ENCODE measurements at places on chromosomes 1 and 21.

DNA sequence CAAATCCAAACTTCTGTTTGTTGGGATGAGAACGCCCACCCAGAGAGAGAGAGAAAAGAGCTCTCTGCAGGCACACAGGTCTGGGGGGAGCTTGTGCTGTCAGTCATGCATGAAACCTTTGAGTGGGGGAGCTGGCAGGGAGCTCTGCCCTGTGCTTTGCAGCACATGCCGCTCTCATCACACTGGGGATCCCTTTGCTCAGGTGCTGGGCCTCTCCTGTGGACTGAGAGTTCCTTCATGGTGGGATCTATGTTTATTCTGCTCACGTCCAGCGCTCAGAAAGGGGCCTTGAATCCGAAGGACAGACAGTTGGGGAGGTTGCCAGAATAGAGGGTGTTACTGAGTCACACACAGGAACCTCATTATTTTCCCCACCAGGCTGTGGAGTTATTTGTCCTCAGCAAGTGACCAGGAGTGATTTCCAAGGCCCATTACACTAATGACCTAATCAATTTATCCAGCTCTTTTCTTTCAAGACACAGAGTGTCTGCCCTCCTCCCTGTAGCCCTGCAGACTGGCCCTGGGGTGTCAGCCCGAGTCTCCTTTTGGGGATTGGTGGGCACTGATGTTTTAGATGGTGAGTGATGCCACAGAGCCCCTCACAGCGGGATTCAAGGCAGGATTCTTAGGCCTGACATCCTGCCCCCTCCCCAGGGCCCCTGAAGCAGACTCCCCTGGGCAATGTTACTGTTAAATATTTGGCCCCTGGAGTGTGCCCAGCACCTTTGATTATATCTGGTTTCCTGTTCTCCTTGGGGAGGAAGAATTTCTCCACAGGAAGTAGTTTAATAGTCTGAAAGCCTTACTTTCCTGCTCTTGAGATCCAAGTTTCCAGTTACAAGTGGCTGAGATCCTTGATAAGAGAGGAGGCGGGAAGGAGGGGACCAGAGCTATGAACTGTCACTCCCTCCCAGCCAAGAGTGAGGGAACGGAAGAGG, 22.3 kb downstream of the MYBPH start:
- H3K36me3 ChIP-seq, result no peaks in the 10 kb centered on the region
- H3K4me1 ChIP-seq, result peaks cover 37% of the 10 kb centered on the region
- H3K4me3 ChIP-seq, result no peak overlapping the region
- peak; percentile 62 for DNase-seq
- H3K27me3 ChIP-seq, result no peaks in the 10 kb centered on the region

- H3K4me3 ChIP-seq, result no peak within 1 kb of the TSS
- no peak within 1 kb of the TSS for H3K27ac ChIP-seq
- H3K27me3 ChIP-seq, result no peaks in the 10 kb centered on the region
Observed at GRCh38 chr1:230713915-230714764, at the start of gene AGT. AGT (minus strand) TSS chr1:230714122; CDS start chr1:230710823, 3,299 bp downstream.

DNA sequence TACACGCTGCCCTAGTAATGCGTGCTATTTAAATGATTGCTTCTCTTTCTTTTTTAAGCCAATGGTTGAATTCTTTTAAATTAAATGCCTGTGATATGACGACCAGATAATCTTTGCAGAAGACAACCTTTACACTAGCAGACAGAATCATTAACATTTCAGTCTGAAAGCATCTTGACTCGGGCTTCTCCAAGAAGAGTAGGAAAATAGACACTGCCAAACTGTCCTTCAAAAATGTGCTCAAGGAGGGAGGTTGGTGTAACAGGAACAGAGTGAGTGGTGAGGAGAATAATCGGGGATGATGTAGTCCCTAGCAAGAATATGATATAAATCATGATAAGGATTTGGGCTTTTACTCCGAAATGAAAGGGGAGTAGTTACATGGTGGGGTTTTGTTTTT, 6.6 kb upstream of the B3GALNT2 start:
- no peaks in the 10 kb centered on the region for H3K4me1 ChIP-seq
- DNase-seq, result no peak
- H3K27ac ChIP-seq, result no peak overlapping the region
- H3K4me3 ChIP-seq, result no peak overlapping the region
- no peaks in the 10 kb centered on the region for H3K27me3 ChIP-seq

- H3K4me3 ChIP-seq, result no peak overlapping the region
- H3K36me3 ChIP-seq, result no peaks in the 10 kb centered on the region
- no peaks in the 10 kb centered on the region for H3K27me3 ChIP-seq
- no peak overlapping the region for H3K27ac ChIP-seq
- H3K4me1 ChIP-seq, result no peaks in the 10 kb centered on the region
- no peak for DNase-seq
Observed at GRCh38 chr1:177593105-177593504, 376.8 kb downstream of the SEC16B start.

GRCh38 chr1:110785612-110786011, 87.3 kb upstream of the CD53 start:
- no peak overlapping the region for H3K27ac ChIP-seq
- H3K36me3 ChIP-seq, result no peaks in the 10 kb centered on the region
- no peak for DNase-seq
- H3K27me3 ChIP-seq, result no peaks in the 10 kb centered on the region
- no peaks in the 10 kb centered on the region for H3K4me1 ChIP-seq

DNA sequence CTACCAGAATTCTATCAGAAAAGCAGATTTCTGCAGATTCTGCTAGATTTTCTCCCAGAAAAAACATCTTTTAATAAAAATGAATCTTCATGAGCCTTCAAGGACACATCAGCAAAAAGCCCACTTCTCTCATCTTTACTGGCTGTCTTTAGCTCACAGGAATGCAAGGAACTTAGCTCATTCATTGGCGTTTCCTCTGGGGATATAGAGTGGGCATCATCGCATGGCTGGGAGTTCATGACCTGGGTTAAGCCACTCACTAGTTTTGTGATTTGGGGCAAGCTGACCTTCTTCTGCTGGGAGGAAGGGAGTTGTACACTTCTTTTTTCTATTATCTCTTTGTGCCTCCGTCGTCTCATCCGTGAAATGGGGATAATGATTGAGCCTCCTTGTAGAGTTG, 149.7 kb downstream of the KAZN start:
- no peak overlapping the region for H3K4me3 ChIP-seq
- no peak overlapping the region for H3K27ac ChIP-seq
- DNase-seq, result no peak
- H3K4me1 ChIP-seq, result peaks cover 2% of the 10 kb centered on the region
- no peaks in the 10 kb centered on the region for H3K36me3 ChIP-seq

DNA sequence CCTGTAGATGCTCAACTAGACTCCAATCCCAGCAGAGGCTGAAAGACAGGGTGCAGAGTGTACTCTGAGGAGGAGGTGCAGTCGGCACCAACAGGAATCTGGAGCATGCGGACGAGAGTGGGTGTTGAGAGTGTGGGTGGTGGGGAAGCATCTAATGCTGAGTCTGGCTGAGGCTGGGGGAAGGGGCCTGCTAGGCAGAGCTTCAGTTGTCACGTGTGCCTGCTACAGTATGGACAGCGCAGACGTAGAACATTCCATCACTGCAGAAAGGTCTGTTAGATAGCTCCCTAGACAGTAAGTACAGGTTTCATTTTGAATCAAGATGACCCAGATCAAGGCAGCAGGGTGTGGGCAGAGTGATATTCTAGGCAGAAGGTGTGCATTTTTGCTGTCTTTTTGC, 23.1 kb downstream of the SNAP47 start:
- no peaks in the 10 kb centered on the region for H3K36me3 ChIP-seq
- H3K27me3 ChIP-seq, result no peaks in the 10 kb centered on the region
- no peaks in the 10 kb centered on the region for H3K4me1 ChIP-seq
- H3K27ac ChIP-seq, result no peak overlapping the region
- DNase-seq, result no peak

DNA sequence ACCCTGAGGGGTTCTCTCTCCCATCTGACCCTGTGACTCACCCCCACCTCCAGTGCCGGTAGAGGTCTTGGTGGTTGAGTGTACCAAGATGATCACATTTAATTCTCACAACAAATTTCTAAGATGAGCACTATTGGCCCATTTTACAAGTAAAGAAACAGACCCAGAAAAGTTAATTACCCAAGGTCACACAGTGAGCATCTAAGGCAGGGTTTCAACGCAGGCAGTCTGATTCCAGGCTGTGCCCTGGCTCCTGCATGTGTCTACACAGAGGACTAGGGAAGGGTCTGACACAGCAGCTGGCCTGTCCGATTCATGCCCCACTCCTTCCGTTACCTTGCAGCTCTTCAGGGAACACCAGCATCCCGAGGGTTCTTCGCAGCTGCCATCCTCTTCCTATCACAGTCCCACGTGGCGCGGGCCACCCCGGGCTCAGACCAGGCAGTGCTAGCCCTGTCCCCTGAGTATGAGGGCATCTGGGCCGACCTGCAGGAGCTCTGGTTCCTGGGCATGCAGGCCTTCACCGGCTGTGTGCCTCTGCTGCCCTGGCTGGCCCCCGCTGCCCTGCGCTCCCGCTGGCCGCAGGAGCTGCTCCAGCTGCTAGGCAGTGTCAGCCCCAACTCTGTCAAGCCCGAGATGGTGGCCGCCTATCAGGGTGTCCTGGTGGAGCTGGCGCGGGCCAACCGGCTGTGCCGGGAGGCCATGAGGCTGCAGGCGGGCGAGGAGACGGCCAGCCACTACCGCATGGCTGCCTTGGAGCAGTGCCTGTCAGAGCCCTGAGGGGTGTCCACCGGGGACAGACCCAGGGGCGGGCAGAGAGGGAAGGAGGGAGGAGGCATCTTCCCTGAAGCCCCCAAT, 7.5 kb downstream of the NCDN start:
- H3K27me3 ChIP-seq, result peaks cover 3% of the 10 kb centered on the region
- DNase-seq, result no peak
- H3K36me3 ChIP-seq, result peaks cover 15% of the 10 kb centered on the region
- H3K4me1 ChIP-seq, result no peaks in the 10 kb centered on the region
- no peak overlapping the region for H3K4me3 ChIP-seq
- no peak overlapping the region for H3K27ac ChIP-seq

- DNase-seq, result no peak
- H3K27me3 ChIP-seq, result no peaks in the 10 kb centered on the region
- H3K4me1 ChIP-seq, result no peaks in the 10 kb centered on the region
- no peak overlapping the region for H3K27ac ChIP-seq
- no peaks in the 10 kb centered on the region for H3K36me3 ChIP-seq
Observed at GRCh38 chr1:65896721-65897120, 104.0 kb downstream of the PDE4B start.

GRCh38 chr1:149906570-149907075, 7.3 kb downstream of the BOLA1 start:
- no peaks in the 10 kb centered on the region for H3K4me1 ChIP-seq
- no peaks in the 10 kb centered on the region for H3K36me3 ChIP-seq
- H3K4me3 ChIP-seq, result no peak overlapping the region
- no peak for DNase-seq

DNA sequence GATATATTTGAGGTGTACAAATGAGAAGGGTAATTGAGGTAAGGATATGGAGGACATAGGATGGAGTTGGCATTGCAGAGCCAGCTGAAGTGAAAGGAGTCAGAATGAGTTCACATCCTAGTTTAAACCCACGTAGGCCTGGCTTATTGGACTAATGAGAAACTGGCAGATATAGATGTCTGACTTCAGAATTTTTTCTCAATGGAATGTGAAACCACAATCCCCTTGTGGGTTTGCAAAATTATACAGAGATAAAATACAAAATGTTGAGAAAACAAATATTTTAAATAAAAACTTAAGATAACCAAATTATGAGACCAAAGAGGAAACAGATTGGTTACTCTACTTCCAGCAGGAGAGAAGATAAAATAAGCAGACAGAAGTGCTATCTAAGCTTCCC, 277.4 kb upstream of the LRRC7 start:
- H3K36me3 ChIP-seq, result no peaks in the 10 kb centered on the region
- DNase-seq, result no peak
- H3K4me1 ChIP-seq, result no peaks in the 10 kb centered on the region
- H3K27ac ChIP-seq, result no peak overlapping the region
- H3K27me3 ChIP-seq, result no peaks in the 10 kb centered on the region

DNA sequence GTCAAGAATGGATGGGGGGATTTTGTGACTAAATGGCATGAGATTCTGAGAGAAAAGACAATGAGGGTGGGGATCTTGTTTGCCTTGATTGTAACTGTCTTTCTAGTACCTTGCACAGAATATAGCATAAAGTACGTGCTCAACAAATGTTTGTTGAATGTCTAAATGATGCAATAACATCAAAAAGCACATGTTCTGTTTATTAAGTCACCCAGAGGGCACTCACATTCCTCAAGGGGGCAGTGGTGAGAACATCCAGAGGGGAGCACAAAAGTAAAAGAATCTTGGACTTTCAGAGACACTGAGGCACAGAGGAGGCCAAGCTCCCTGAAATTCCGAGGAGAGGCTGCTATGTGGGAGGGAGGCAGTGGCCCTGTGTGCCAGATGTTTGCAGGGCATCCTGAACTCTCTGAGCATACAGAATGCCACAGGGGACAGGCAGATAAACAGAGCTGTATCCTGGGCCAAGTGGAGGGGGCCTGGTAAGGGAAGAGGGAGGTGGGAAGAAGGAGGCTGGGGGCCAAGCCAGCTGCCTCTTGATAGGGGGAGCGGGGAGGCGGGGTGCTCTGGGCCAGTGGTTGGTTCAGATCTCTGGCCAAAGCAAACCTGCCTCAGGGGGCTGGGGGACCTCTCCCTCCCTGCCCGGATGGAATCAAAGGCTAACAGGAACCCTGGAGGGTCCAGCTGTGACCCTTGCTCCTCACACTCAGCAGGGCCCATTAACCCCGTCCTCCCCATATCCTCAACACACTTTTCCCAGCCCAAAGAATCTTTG, 6.5 kb upstream of the ATP1A2 start:
- DNase-seq, result peak; percentile 72
- H3K27me3 ChIP-seq, result no peaks in the 10 kb centered on the region
- no peaks in the 10 kb centered on the region for H3K4me1 ChIP-seq

DNA sequence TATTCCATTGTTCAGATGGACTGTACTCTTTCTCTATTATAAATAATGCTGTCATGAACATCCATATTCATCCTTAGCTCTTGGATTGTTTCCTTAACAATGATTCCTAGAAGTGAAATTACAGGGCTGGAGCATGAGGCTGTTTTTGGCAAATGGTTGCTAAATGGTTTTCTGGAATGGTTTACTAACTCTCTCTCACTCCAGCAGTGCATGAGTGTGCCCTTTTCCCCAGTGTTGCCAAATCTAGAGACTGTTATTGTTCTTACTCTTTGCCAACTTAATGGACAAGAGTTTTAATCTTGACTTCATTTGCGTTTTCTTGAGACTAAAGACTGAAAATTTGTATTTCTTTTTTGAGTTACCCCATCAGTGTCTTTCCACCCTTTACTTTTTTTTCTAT, 113.0 kb downstream of the PAPPA2 start:
- no peak overlapping the region for H3K27ac ChIP-seq
- no peaks in the 10 kb centered on the region for H3K4me1 ChIP-seq
- no peak overlapping the region for H3K4me3 ChIP-seq
- H3K27me3 ChIP-seq, result no peaks in the 10 kb centered on the region
- no peaks in the 10 kb centered on the region for H3K36me3 ChIP-seq

- no peak overlapping the region for H3K4me3 ChIP-seq
- H3K27me3 ChIP-seq, result no peaks in the 10 kb centered on the region
- DNase-seq, result no peak
- no peaks in the 10 kb centered on the region for H3K36me3 ChIP-seq
Observed at GRCh38 chr21:34812504-34813265, 143.9 kb downstream of the CLIC6 start.

- no peaks in the 10 kb centered on the region for H3K36me3 ChIP-seq
- no peak for DNase-seq
- H3K4me3 ChIP-seq, result no peak overlapping the region
- H3K27me3 ChIP-seq, result no peaks in the 10 kb centered on the region
- no peaks in the 10 kb centered on the region for H3K4me1 ChIP-seq
Observed at GRCh38 chr1:166083887-166084286, 82.9 kb downstream of the FAM78B start.

Data from lung (tissue), 17 donors.